ENCODE measurements at places on chromosomes 16 and 17.

GRCh38 chr17:14334919-14335318, 34.0 kb downstream of the HS3ST3B1 start:
- DNase-seq = no peak

- DNase-seq = no peak
Observed at GRCh38 chr17:37683454-37683984, 40.3 kb upstream of the DDX52 start.

- DNase-seq = no peak
Observed at GRCh38 chr17:33288954-33289353, 4.1 kb downstream of the ASIC2 start.

- DNase-seq = no peak
Observed at GRCh38 chr16:9665851-9666271, 516.4 kb downstream of the GRIN2A start.

GRCh38 chr17:14395255-14395654, 94.4 kb downstream of the HS3ST3B1 start:
- DNase-seq = no peak

DNA sequence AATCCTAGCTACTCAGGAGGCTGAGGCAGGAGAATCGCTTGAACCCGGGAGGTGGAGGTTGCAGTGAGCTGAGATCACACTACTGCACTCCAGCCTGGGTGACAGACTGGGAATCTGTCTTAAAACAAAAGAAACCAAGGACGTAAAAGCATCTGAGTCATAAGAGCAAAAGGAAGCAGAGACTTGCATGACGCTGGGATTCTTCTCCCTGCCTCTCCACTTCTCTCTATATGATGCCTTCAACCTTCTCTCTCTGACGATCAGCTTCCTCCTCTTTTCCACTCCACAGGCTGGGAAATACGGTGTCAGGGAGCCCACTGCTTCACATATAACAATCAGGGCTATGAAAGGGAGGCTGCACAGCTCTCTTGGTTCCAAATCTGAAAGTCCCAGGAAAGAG, 43.2 kb upstream of the CCL1 start:
- no peak for DNase-seq

GRCh38 chr16:56272583-56272894, 81.2 kb downstream of the GNAO1 start:
- DNase-seq = no peak

- no peak for DNase-seq
Observed at GRCh38 chr16:28191364-28191960, 20.3 kb downstream of the XPO6 start.

DNA sequence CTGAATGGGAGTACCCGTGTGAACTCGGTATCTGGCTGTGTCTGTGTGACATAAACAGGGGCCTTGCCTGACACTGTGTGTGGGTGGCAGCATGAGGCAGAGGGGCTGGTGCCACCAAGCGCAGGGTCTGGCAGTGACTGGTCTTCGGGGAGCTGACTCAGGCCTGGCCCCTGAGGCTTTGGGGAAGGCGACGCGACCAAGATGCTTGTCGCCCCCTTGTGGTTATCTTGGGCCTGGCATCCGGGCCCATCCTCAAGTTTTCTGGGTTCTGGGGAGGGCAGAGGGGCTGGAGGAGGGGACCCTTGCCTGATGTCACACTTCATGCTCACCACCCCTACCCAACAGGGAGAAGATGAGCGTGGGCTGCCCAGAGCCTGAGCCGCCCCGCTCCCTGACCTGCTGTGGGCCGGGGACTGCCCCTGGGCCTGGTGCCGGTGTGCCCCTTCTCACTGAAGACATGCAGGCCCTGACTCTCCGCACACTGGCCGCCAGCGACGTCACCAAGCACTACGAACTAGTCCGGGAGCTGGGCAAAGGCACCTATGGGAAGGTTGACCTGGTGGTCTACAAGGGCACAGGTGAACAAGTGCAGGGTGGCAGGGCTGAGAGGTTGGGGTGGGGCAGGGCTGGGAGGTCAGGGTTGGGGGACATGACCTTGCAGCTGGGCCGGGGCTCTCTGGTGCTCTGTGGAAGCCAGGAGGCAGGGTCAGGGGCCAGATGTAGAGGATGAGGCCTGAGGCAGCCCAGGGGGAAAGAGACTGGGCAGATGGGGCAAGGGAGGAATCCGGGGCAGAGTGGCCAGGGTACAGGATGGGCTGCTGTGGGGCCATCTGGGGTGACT, 24.9 kb downstream of the SBK1 start:
- peak; percentile 7 for DNase-seq

DNA sequence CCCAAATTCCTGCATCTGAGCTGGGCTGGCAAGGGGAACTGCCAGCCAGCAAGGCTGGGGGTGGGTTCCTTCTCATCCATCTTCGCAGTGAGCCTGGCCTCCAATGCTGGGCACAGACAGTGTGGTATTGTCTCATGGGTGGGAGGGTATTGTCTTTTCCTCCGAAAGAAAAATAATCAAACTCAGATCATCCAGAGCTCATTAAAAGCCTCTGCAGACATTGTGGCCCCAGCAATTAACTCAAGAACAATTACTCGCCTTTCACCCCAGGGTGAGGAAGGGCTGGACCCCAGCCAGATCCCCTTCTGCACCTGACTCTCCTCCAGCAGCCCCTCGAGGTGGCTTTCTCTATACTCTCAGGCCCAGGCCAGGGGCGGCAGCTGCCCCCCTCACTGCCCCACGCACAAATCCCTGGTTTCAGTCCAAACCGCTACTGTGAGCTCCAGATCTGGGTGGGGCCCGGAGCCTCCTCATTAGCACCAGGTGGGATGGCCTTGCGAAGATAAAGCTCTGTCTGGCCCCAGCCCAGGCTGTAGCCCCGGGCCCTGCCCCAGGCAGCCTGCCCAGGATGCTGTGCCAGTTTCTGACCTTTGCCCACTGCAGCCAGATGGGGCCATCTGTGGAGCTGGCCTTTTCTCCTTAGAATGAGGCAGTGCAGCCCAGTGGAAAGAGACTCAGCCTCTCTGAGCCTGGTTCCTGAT, 2.3 kb upstream of the KRT15 start:
- no peak for DNase-seq

GRCh38 chr16:17470182-17470907, 415 bp downstream of the XYLT1 start:
- DNase-seq = no peak

DNA sequence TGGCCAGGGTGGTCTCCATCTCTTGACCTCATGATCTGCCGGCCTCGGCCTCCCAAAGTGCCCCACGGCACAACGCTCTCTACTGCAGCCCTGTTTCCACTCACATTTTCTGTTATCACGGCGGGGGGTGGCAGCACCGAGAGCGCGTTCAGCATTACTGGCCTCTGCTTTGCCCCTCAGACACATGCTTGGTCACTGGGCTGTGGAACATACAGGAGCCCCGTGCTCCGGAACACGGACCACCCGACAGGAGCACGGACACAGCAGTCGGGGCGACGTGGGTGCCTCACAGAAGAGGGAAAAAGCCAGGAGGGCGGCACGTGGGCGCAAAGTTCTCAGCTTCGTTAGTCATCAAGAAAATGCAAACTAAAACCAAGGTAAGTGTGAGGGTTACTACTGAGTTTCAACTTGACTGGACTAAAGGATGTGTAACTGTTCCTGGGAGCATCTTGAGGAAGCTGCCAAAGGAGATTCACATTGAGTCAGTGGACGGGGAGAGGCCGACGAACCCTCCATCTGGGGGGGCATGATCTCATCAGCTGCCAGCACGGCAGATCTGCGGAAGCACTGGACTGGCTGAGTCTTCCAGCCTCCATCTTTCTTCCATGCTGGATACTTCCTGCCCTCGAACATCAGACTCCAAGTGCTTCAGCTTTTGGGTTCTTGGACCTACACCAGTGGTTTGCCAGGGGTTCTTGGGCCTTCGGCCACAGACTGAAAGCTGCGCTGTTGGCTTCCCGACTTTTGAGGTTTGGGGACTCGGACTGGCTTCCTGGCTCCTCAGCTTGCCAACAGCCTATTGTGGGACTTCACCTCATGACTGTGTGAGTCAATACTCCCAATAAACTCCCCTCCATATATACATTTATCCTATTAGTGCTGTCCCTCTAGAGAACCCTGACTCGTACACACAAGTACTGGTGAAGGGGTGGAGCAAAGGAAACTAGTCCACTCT, 106.8 kb downstream of the ZNF778 start:
- DNase-seq = no peak

- DNase-seq = no peak
Observed at GRCh38 chr16:63530974-63531373, 1494.7 kb upstream of the CDH8 start.

GRCh38 chr16:22022151-22022550, 14.2 kb downstream of the MOSMO start:
- no peak for DNase-seq

DNA sequence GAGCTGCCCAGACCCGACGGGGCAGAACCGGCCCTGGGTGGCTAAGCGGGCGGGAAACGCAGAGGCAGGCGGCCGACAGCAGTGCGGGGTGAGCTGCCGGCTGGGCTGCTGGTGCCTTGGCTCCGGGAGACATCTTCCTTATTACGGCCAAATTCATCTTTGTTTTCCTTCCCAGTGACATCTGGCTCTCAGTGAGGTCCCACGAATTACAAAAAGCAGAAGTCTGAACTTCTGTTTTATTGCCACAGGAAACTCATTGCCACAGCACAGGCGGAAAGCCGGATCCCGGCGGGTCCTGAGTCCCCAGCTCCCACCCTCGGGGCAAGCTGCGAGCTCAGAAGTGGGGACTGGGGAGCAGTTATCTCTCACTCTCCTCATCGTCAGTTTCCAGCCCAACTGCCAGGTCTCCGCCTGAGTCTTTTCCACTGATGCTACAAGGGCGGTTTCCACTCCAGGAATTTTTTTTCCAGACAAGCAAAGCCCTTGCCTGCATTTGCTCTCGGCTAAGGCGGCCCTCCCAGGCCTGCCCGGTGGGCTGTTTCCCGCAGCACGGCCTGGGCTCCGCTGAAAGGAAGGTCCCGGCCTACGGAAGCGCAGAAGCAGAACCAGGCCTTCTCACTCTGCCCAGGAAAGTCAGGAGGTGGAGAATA, 40.3 kb downstream of the CBFA2T3 start:
- DNase-seq = no peak

DNA sequence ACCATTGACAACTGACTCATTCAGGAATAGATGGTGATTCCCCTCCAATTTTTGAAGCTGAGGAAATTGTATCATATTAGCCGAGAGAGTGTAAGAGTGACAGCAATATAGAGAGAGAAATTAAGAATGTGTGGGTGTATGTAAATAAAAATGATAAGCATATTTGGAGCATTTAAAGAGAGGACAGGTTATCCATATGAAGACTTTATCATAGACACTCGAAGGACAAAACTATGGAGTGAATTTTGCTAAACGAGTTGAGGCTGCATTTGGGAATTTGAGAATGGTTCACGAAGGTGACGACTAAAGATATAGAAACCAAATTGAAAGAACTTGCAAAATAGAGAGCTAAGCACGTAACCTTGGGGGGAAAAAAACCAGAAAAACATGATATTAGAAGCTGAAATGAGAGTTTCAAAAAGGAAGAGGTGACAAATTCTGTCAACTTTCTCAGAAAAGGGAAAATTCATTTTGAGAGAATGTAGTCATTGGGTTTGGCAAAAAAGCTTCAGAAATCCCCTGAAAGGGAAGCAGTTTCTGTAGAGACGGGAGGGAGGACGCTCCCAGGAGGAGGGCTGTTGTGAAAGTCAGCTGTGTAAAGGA, 129.7 kb downstream of the KCNJ2 start:
- no peak for DNase-seq

DNA sequence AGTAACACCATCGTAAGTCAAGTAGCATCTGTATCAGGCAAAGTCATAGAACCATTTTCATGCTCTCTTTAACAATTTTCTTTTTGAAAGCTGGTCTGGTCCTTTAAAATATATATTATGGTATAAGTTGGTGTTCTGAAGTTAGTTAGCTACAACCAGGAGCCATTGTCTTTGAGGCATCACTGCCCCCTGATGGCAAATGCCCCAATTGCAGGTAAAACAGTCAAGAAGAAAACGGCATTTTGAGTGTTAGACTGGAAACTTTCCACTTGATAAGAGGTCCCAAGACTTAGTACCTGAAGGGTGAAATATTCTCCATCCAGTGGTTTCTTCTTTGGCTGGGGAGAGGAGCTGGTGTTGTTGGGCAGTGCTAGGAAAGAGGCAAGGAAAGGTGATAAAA, 14.1 kb downstream of the TP53 start:
- no peak for DNase-seq

DNA sequence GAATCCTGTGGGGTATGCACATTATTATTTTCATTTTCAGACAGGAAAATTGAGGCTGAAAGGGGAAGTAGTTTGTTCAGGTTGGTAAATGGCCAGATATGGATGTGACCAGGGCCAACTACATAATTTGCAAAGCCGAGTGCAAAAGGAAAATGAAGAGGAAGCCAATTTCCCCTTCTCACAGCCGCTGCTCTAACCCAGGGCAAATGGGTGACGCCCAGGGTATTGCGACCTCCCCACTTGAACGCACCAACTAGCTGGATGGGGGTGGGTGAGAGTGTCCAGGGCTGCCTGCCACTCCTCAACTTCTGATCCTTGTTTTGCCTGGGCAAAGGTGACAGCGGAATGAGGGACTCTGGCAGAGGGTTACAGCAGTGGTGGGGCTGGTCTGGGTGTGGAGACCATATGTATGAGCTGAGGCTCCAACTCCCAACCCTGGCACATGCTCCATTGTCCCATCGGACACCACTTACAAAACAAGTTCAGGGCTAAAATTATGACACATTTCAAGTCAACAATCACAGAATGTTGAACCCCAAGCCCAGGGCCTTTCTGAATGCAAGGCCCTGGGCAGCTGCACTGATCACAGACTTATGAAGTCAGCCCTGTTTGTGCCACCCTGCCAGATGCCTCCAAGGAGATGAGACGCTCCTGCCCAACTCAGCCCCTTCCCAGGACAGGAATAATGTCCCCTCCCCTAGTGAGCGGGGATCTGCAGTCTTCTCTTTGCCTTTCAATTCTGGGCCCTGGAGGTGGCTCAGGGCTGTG, 1.7 kb downstream of the ANKRD40CL start:
- DNase-seq = no peak

GRCh38 chr16:17556276-17557052, 85.7 kb upstream of the XYLT1 start:
- DNase-seq = no peak

- no peak for DNase-seq
Observed at GRCh38 chr16:54062361-54063278, 224.0 kb downstream of the IRX3 start.

DNA sequence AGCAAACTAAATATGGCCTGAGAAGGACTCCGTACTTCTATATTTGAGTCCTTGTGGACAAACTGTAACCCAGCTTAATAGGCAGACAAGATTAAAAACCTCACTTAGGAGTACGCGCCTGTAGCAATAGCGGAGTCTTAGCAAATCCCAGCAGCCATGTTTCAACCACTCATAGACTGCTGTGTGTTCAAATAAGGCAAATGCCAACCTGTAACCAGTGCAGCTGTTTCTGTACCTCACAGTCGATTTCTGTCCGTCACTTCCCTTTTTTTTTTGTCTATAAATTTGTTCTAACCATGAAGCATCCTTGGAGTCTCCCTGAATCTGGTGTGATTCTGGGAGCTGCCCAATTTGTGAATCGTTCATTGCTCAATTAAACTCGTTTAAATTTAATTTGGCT, 30.2 kb downstream of the TANC2 start:
- DNase-seq = no peak

All from hypothalamus (tissue), 51 donors.